ENCODE measurements at places on chromosomes 1 and 21.

GRCh38 chr1:17914987-17915386 is 159.9 kb downstream of the ACTL8 start:
- DNase-seq: no peak

GRCh38 chr1:160629286-160630210 is 17.3 kb downstream of the SLAMF1 start:
- DNase-seq: peak; percentile 71

DNA sequence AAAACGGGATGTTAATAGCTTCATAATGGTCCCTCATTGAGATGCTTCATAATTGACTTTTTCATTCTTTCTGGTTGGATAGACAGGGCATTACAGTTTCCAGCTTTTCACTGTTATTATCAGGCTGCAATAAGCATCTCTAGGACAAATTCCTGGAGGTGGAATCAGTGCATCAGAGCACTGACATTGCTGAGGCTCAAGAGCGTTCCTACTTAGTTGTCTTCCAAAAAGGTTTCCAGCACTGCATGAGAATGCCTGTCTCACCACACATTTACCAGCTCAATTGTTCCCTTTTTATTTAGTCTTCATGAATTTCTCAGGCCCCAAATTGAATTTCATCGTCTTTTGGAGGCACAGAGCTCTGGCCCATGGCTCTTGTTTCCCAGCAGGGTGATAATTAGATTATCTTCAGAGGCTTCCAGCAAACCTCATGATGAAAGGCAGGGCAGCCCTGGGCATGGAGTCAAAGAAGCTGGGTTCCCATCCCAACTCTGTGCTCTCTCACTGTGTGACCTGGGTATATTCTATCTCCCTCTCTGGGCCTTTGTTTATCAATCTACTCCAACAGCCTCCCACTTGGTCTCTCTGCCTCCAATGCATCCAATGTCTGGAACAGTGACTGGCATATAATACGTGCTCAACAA is 451.4 kb downstream of the PTPRU start:
- no peak for DNase-seq

- DNase-seq: no peak
Observed at GRCh38 chr1:210360852-210361477, 32.3 kb downstream of the HHAT start.

DNA sequence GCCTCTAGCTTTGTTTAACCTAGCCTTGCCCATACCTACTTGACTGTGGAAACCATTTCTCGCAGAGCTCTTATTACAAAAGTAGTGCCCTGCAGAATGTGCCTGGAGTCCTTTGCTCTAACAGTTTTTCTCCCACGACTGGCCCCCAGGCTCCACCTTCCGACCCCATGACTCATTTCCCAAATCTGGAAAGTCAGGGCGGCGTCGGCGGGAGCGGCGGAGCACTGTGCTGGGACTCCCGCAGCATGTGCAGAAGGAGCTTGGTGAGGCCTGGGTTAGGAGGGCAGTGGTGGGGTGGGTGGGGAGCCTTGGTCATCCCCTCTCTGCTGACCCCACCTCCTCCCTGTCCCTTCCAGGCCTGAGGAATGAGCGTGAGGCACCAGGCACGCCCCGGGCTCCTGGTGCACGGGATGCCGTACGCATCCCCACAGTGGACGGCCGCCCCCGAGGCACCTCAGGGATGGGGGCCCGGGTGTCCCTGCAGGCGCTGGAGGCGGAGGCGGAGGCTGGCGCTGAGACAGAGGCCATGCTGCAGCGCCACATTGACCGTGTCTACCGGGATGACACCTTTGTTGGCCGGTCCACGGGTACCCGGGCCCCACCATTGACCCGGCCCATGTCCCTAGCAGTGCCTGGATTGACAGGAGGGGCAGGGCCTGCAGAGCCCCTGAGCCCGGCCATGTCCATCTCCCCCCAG is 47.5 kb downstream of the YARS1 start:
- DNase-seq: no peak

DNA sequence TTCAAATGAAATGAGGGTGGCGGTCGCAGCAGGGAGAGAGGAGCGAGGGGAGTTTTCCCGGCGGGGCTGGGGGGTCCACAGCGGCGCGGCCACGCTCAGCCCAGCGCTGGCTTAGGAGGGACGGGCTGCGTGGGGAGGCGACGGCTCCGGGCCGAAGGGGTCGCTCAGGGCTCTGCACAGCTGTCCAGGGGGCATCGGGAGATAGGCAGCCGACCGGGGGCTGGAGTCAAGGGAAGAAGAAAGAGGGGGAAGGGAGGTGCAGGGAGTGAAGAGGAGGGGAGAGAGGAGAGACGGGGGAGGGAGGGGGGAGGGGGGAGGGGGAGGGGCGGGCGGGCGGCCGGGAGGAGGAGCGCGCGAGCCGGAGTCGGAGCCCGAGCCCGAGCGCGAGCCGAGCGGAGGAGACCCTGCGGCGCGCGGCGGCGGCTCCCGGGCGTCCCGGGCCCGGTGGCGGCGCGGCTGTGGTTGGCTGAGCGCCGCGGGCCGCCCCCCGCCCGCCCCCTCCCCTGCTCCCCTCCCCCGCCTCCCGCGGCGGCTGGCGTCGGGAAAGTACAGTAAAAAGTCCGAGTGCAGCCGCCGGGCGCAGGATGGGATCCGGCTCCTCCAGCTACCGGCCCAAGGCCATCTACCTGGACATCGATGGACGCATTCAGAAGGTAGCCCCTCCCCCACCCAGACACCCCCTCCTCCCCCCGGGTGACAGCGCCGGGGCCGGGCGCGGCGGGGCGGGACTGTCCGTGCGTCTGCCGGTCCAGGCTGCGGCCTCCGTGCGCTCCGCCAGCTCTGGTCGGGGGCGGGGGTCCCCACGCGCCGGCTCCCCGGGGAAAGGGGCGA is at the start of gene PDE9A:
Gene PDE9A (plus strand): TSS at position 391 of the 831 bp plus-strand sequence. CDS start 194 bp downstream, at position 585.
- peak; percentile 62 for DNase-seq

DNA sequence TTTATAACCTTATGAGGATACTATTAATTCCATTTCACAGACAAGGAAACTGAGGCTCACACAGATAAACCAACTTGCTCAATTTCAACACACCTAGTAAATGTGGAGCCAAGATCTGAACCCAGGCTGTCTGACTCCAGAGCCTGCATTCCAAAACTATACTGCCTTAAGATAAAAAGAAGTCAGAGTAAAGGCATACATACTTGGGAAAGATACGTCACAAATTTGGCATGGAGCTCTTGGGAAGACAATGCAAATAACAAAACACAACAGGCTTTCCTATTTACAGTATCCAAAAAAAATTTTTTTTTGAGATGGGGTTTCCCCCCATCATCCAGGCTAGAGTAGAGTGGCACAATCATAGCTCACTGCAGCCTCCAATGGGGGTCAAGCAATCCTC is 5.9 kb downstream of the AKT3 start:
- DNase-seq: no peak

- DNase-seq: peak; percentile 45
Observed at GRCh38 chr1:168466092-168466713, 77.6 kb downstream of the XCL2 start.

DNA sequence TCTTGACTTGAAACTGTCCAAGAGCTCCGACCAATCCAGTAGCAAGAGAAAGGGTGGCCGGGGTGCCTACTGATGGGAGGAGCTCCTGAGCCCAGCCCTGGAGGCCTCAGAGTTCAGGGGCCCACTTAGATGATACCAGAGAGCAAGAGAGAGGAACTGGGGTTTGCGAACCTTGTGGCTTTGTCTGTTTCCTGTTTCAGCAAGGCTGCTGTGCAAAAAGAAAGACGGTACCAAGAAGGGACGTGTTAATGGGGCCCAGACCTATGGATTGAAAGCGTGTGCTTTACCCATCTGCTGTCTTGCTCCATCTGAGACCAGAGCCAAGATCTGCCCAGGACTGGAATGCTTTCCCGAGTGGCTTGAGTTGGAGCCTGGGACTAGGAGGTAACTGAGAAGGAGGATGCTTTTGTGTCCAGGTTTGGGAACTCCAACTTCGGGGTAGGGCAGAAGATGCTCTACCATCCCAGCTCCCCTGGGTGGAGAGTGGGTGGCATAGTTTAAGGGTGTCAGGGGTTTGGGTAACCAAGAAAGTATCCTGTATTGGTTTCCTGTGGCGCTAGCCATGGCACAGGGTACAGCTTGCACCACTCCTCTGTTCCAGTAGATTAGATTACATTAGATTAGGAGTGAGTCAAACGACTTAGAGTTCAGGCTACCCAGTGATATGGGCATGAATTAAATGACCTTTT is at the start of gene TRAF3IP3:
Gene TRAF3IP3 (plus strand): TSS at position 128 of the 689 bp plus-strand sequence. CDS start 3,987 bp downstream, outside the sequence.
- DNase-seq: peak; percentile 49

DNA sequence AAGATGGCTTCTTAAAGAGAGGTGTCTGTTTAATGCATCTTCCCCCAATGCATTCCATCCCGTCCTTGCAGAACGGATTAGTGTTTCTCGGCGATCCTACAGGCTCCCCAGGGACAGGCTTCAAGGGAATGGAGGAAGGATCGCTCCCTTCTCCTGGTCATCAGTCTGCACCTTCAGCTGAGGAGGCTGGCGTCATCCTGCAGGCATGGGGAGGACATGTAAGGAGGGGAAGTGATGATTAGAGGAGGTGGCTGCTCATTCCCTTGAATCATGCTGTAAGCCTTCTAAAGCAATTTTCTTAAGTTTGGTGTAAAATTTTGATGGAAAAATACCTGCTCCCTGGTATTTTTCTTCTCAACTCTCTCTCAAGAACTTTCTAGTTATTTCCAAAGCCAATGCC is 603.6 kb downstream of the NPHP4 start:
- DNase-seq: peak; percentile 60

DNA sequence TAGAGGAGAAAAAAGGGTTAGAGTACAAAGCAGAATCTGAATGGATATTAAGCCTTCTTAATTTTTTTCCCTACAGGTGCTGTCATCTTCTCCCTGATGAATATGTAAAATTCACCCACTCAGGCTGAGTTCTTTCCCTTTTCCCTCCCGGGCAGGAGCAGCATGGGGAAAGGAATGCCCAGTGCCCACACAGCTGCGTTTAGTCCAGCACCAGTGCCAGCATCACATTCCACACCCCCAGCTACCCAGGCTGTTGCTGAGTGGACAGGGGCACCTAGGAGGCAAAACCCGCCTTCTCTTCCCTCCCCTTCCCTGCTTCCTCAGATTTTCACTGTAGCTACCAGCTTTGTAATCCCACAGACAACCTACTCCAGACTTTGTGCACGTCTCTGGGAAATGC is 3.4 kb upstream of the CADM3 start:
- no peak for DNase-seq

- no peak for DNase-seq
Observed at GRCh38 chr21:21963911-21964310, 965.7 kb downstream of the NCAM2 start.

- no peak for DNase-seq
Observed at GRCh38 chr1:9316080-9316444, 23.4 kb downstream of the SPSB1 start.

DNA sequence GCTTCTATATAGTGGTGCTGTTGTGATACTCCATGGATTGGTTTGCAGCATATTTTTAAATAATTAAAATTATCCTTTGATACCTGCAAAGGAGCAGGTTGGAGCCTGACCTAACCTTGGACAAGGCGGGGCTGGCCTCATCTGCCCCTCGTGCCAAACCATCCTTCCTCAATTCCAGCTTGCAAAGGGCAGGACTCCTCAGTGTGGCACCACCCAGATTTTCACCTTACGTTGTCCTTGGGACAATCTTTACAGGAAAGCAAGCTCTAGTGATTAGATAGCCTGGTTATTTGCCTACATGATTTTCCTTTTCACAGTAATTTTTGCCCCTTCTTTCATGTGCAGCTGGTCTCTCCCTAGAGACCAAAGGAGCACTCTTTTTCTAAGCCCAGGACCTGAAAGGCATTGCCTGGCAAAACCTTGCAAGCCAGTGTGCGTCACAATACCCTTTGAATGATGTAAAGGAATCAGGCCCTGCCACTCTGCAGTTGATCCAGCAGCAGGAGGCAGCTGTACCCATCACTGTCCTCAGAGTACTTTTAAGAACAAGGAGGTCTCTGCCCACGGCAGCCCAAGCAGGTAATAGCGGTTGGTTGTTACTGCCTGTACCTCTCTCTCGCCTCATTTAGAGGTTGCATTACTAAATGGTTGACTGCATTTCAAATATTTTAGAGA is 99.4 kb downstream of the ADSS2 start:
- no peak for DNase-seq

GRCh38 chr1:69110851-69111250 is 456.9 kb upstream of the LRRC7 start:
- no peak for DNase-seq

- DNase-seq: no peak
Observed at GRCh38 chr1:109806733-109807400, 43.1 kb upstream of the EPS8L3 start.

- DNase-seq: peak; percentile 29
Observed at GRCh38 chr1:22296701-22297591, 154.0 kb upstream of the WNT4 start.

- DNase-seq: peak; percentile 75
Observed at GRCh38 chr1:112674440-112674985, at the start of gene MOV10. Gene MOV10, plus strand, starts transcription at chr1:112674659. Its CDS starts 254 bp downstream, at chr1:112674913.

- peak; percentile 32 for DNase-seq
Observed at GRCh38 chr21:42570362-42570761, 56.7 kb downstream of the SLC37A1 start.

GRCh38 chr1:200917291-200917817 is 22.7 kb downstream of the INAVA start:
- no peak for DNase-seq

- no peak for DNase-seq
Observed at GRCh38 chr1:44467566-44467965, 62.5 kb downstream of the RNF220 start.

- no peak for DNase-seq
Observed at GRCh38 chr21:45473496-45474322, 68.5 kb downstream of the SLC19A1 start.

DNA sequence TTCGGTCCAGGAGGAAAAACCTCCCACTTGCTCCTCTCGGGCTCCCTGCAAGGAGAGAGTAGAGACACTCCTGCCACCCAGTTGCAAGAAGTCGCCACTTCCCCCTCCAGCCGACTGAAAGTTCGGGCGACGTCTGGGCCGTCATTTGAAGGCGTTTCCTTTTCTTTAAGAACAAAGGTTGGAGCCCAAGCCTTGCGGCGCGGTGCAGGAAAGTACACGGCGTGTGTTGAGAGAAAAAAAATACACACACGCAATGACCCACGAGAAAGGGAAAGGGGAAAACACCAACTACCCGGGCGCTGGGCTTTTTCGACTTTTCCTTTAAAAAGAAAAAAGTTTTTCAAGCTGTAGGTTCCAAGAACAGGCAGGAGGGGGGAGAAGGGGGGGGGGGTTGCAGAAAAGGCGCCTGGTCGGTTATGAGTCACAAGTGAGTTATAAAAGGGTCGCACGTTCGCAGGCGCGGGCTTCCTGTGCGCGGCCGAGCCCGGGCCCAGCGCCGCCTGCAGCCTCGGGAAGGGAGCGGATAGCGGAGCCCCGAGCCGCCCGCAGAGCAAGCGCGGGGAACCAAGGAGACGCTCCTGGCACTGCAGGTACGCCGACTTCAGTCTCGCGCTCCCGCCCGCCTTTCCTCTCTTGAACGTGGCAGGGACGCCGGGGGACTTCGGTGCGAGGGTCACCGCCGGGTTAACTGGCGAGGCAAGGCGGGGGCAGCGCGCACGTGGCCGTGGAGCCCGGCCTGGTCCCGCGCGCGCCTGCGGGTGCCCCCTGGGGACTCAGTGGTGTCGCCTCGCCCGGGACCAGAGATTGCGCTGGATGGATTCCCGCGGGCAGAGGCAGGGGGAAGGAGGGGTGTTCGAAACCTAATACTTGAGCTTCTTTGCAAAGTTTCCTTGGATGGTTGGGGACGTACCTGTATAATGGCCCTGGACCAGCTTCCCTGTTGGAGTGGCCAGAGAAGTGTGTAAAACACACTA is 45.3 kb downstream of the MRPL39 start:
- no peak for DNase-seq

- DNase-seq: no peak
Observed at GRCh38 chr1:19202396-19202795, 7.7 kb downstream of the UBR4 start.

Data from CD8-positive, alpha-beta T cell (primary cell).